ENCODE measurements at places on chromosomes 1 and 21.

DNA sequence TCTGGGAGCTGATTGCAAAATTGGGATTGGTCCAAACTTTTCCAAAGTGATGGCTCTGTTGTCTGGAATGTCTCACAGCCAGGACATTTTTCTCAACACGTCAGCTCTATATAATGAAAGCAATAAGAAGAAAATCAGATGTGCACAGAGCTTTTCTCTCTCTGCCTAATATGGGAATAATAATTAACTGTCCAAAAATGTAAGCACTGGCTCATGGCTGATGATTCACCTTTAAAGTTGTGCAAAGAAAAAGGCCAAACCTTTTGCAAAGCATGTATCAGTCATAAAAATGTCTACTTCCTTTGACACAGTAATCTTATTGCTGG, 30.4 kb downstream of the ZNF281 start:
- DNase-seq, result no peak

- DNase-seq, result no peak
Measured at GRCh38 chr1:64523413-64524337, 53.7 kb downstream of the CACHD1 start.

GRCh38 chr1:24009406-24009805, 29.3 kb upstream of the SRSF10 start:
- DNase-seq, result no peak

DNA sequence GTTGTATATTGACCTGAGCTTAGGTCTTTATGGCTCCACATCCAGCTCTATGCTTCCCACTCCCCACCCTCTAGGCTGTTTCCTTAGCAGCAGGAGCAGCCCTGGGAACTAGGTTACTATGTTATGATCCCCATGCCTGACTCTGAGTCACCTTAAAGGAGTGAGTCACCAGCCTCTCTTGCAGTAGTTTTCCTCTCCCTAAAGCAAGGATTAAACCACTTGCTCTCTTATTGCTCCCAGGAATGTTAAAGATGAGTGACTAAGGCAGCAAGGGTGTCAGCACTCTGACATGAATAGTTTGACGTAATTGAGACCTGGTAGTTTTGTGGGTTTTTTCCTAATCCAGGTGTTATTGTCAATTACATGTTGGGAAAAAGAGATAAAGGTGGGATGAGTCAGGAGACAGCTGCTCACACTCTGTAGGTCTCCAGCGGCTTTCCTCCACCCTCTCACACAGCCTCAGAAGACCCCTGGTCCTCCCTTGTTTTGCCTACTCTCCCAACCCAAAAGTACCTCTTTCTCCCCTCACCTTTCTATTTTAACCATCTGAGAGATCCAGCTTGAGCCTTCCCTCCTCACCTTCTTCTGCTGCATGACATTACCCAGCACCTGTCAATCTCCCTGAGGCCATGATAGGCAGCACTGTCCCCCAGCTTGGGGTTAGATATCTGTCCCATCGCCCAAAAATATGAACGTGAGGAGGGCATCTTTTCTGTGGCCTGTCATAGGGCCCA, 369.1 kb upstream of the VAMP3 start:
- no peak for DNase-seq

GRCh38 chr1:210626341-210626740, 297.6 kb downstream of the HHAT start:
- DNase-seq, result no peak

Measured in activated T-cell treated with anti-CD3 and anti-CD28 coated beads for 4 hours (primary cell).